Glomerular endothelial cell (primary cell): ENCODE measurements at places on chromosomes 4 and X.
A peak's percentile ranks its signal among the peaks of the same experiment; 100 is the strongest.

DNA sequence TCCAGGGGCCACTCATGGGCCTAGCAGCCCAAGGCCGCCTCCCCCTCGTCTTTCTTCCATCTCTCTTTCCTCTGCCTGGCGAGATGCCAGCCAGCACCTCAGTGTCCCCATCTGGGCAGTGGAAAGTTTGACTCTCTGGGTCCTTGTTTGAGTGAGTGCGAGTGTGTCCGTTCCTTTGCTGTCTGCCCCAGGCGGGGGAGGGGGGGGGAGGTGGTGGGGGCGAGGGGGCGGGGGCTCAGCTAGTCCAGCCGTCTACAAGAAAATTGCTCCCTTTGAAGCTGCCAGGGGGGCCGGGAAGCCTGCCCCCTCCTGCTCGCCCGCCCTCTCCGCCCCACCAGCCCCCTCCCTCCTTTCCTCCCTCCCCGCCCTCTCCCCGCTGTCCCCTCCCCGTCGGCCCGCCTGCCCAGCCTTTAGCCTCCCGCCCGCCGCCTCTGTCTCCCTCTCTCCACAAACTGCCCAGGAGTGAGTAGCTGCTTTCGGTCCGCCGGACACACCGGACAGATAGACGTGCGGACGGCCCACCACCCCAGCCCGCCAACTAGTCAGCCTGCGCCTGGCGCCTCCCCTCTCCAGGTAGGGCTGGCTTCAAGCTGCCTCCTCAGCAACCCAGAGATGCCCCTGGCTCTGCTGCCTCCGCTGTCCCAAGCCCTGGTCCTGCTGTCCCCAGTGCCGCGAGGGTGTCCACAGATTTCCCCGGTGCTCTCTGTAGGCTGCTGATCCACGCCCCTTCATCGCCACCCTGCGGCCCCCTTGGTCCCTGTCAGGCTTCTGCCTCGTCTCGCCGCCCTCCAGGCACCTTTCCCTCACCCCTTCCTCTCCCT, at the start of gene BGN:
Gene BGN, plus strand, starts transcription at position 440 of the 821 bp plus-strand sequence. CDS start 9,652 bp downstream, outside the sequence.
- DNase-seq = no peak

- DNase-seq = no peak
These were observed 26.7 kb downstream of the HDAC8 start for GRCh38 chrX:72545990-72546389.

- DNase-seq = no peak
These were observed 1535.3 kb upstream of the PCDH10 start for GRCh38 chr4:131613824-131614216.

DNA sequence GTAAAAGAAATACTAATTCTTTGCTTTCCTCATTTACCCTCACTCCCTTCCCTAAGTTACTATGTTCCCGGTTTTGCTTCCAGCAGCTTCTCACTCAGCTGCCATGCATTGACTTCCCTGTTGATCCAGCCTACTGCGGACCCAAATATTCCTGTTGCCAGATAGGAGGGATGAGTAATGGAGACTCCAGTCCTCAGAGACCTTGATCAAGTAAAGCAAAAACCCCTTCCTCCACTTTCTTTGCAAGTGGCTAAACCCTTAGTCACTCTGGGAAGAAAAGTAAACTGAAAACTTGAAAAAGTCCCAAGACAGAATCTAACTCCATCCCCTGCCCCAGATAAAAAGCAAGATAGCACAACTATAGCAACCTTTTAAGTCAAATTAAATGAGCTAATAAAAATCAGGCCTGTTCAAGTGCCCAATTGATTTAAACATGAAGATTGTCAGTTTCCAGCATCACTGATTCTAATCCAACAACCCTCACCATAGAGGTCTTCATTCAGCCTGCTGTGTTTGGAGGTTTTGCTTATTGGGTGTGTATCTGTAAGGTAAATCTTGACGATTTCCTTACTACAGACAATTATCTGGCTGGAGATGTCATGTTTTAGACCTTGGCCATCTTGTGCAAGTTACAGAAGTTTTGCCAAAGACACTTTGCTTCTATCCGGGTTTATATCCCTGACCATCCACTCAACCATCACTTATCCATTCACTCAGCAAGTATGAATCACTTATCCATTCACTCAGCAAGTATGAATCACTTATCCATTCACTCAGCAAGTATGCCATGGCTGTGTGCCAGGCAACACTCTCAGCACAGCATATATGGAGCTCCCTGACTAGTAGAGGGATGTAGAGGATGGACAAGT, 17.6 kb downstream of the FGFBP1 start:
- DNase-seq = peak; percentile 82
